ENCODE measurements at places on chromosomes 16 and 17.

DNA sequence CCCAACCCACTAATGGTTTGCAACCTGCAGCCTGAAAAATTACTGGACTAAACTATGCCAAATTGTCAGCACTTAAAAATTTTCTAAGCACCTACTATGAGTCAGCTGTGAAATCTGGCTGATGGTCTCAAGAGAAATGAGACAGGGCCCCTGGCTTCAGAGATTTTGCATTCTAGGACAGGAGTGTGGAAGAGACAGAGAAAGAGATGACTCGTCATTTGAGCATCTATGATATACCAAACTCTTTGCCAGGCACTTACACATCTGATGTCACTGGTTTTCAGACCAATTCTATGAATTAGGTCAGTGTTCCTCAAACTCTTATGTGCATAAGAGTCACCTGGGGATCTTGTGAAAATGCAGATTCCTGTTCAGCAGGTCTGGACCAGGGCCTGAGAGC lies 44.4 kb downstream of the CLEC19A start:
- DNase-seq, result peak; percentile 54

- DNase-seq, result peak; percentile 83
These were observed 24.2 kb downstream of the STAT5A start for GRCh38 chr17:42312285-42313130.

- no peak for DNase-seq
These were observed 121.3 kb downstream of the MGAT5B start for GRCh38 chr17:76989519-76989918.

- DNase-seq, result peak; percentile 86
These were observed 6.7 kb downstream of the HS3ST3A1 start for GRCh38 chr17:13594762-13595598.

DNA sequence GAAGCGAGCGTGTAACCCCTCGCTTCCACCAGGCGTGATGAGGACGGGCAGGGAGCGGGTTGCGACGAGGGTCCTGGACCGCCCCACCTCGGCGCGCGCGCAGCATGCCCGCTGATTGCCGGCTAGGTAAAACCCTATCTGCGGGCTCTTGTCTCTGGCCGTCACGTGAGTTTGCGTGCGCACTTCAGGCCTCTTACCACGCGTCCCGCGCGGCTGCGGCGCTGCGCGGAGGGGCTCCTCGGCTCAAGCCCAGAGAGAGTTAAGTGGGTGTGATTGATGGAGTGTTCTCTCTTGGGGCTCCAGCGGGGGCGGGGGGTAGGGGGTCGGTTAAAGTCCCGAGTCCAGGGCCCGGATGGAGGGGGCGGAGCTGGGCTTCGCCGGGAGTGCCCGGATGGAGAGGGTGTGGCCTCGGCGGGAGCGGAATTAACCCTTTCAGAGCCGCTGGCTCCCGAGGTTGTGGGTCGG lies 7.9 kb downstream of the KDM6B start:
- DNase-seq, result peak; percentile 89

DNA sequence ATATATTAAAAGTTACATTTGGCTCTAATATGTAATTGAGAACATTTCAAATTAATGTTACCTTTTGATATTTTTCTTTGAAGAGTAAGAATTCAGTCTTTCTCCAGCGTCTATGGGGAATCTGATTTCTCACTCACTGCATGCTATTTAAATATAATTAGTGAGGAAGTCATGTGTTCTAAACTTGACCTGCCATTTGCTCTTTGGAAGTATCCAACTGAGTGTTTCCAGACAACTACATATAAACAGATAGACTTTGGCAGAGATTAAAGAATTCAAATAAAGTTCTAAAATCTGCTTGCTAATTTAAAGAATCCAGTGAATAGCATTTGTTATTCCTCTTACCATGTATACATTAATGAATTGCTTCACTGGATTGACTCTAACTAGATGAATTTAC lies 23.5 kb downstream of the OMG start:
- DNase-seq, result peak; percentile 50

GRCh38 chr17:41325126-41325525 lies 9.6 kb upstream of the KRTAP17-1 start:
- no peak for DNase-seq

All from fibroblast of lung (primary cell).